Right lobe of liver (tissue), 6 donors: ENCODE measurements at places on chromosomes 4 and X.

DNA sequence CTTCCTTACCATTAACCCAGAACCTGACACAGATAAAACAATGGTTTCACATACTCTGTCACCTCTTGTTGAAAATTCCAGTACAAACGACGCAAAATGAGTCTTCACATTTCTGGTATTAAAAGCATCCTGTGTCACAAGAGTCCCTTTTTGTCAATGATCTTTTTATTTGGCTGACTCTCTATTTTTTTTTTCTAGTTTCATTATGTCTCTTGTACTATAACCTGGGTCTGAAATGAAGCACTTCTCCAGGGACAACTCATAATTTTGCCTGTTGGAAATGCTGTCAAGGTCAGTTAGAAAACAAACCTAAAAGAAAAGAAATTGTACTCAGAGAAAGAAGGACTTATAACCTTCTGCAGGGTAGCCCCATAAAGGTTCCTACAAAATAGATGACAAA lies 93.1 kb downstream of the NR3C2 start:
- DNase-seq, result no peak

DNA sequence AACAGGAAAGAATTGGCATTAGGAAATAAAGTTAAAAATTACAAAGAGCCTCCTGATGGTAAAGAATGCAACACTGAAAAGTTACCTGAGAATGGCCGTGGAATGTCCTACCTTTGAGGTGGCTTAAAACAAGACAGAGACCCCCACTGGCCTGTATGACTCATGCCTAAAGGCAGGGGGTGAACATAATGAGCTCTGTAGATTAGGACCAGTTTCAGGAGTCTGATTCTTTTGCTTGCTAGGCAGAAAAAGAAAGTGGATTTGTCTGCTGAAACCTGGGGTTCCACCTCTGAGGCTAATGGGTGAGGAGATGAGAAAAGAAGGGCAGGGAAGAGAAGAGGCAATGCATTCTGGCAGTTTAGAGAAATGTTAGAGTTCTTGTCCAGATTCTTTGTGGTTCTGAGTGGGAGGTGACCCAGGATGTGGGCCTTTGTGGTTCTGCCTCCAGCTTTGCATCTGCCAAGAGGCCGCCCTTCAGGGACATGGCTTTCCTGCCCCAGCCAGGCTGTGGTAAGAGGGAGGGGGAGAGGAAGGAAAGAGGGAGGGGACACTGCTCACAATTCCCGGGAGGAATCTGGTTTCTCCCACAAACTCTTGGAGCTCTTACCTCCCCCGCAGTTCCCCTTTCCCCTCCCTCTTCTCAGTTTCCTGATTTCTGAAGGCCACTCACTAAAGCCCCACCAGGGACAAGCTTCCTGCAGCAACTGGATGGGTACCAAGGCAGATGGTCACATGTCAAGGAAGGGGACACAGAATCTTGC lies 109.6 kb downstream of the EFNB1 start:
- no peak for DNase-seq

GRCh38 chr4:134308910-134309309 lies 107.3 kb upstream of the PABPC4L start:
- no peak for DNase-seq

DNA sequence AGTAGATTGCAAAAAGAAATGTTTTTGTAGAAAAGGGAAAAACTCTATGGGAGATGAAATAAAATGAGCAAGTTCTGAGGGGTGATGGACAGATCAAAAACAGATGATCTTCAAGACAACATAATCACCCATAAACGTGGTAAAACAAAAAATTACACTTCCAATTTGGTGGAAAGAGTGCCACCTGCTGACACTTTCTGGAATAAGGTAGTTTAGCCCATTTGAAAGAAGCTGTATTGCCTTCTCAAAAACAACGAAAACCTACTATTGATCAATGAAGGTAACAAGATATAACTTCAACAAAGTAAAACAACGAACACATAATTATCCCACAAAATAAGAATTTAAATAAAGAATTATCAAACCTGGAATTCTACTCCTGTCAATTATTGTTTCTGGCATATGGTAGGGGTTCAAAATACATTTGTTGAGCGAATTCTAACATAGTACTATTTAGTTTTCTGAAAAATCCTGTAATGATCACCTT lies 2.5 kb downstream of the COQ2 start:
- no peak for DNase-seq
